H9 (cell line): ENCODE measurements at places on chromosomes 4 and X.
A peak's percentile ranks its signal among the peaks of the same experiment; 100 is the strongest.

- peak; percentile 23 for DNase-seq
Observed at GRCh38 chr4:33924239-33924638, 2320.1 kb downstream of the ARAP2 start.

DNA sequence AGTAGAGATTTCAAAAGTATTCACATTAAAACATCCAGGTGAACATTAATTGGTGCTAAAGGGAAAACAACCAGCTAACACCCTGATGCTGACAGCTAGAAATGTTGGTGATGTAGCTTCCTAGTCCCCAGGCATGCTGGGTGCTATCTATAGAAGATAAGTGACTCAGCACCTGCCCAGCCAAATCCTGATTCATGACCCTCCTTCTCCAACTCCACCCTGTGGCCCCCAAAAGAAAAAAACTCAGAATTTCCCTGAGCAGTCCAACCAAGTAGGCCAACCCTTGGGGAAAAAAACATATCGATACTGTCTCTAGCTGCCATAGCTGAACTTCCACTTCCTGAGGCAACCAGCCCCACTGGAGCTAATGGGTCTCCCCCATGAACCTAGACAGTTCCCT lies 197.6 kb upstream of the KLF3 start:
- no peak for DNase-seq

DNA sequence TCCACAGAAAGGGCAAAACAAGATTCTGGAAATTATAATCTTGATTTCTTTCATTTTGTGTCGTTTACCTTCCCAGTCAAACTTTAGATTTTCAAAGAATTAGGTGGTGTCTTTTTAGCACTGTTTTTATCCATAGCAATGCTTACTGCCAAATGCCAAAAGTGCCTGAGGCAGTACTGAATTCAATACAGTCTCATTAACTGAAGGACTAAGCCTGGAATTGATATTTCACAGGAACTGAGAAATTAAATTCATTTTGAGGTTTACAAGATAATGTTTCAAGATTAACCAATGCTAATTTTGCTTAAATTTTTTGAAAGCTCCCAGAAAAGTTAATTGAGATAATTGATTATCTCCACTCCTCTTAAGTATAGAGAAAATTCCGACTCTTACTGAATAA lies 68.8 kb upstream of the ARHGAP24 start:
- DNase-seq, result no peak

DNA sequence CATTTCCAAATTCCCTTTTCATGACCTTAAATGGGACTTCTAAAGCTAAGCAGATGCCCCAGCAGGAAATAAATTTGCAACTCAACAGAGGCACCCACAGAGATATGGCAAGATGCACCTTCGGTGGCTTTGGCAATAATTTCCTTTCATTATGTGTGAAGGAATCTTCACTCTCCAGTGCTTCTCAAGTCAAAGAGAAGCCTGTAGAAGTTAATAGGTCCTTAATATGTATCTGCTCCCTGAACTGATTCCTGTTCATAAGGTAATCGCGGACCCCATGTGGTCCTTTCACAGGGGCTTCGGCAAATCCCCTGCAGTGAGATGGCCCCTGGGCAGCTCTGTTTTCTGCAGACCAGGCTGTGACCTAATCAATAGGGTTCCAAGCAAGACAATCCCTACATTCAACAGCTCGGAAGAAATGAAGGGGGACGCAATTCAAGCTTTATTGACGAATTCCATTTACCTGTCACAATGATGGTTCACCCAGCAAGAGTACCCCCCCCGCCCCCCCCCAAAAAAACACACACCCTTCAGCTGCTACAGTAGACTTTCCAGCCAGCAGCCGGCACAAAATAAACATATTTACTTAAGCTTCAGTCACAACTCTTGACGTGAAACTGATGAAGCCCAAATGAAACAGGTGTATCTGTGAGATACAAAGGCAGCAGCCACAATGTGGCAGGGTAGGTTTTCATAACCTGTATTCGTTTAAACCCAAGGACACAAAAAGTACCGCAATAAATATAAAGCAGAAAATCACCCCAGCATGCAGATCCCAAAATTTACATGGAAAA lies 35.3 kb downstream of the FAT1 start:
- peak; percentile 84 for DNase-seq

DNA sequence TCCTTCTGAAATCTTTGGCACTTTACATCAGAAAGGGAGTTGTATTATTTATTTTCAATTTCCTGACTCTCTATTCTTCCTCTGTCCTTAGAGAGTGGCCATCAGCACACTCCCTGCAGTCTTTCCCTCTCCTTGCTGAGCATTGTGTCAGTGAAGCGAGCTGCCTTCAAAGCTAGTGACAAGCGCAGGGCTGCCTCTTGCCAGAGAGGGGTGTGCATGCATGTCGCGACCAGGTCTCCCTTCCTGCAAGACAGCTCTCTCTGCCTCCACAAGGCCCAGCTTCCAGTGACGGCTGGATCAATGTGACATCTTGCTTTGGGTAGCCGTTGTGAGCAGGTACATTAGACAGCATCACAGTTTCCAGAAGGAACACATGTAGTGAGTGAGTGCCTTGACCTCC lies 810.9 kb upstream of the TENM3 start:
- peak; percentile 58 for DNase-seq

DNA sequence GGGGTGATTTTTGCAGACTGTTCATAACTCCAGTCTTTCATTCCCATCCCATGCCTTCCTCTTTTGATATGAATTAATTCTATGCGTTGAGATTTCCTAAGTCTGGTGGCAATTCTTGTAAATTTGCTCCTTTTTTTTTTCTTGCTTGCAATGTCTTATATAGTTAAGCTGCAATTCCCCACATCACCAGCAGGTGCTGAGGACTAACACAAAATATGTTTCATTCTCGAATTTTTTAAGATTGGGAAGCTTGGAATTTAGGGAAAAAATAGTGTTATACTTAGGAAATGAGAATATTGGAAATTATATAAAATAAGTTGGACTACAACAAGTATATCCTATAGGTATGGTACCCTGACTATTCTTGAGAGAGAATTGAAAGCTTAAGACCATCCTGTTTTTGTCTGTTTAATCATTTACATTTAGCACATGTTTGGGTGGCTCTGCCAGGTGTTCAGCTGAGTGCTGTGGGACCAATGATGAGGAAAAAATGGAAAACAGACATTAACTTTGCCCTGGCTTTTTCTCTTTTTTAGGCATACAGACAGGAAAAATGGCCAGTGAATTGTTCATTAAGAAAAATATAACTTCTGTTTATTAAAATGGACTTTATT lies 30.2 kb downstream of the AFF2 start:
- DNase-seq, result no peak

DNA sequence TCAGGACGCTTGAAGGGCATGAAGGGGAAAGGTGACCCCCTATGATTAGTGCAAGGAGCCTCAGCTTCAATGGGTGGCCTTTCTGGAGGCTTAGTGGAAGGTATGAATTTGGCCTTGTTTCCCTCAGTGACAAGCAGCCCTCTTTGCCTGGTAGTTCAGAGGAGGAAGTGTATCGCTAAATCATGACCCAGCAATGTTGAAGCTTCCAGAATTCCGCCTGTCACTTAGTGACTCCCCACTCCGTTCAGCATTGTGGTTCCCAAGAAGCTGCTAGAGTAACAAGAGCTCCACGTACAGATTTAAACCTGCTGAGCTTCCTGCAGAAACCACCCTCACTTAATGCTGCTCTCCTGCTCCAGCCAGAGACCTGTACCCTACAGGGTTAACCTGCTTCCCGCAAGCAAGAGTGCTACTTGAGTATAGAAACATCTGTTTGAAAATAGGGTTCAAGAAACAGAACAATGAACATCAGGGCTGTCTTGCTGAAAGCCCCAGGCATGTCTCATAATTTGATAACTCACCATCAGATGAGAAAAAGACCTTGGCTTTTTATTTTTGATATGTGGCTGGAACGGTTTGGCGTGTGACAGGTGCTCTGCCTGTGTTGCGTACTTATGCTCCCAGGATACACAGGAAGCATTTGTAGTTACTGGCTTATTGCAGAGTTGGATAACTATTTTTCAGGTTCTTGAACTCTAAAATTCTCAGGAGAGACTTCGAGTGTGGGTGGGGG lies 105.2 kb downstream of the UCHL1 start:
- peak; percentile 34 for DNase-seq

DNA sequence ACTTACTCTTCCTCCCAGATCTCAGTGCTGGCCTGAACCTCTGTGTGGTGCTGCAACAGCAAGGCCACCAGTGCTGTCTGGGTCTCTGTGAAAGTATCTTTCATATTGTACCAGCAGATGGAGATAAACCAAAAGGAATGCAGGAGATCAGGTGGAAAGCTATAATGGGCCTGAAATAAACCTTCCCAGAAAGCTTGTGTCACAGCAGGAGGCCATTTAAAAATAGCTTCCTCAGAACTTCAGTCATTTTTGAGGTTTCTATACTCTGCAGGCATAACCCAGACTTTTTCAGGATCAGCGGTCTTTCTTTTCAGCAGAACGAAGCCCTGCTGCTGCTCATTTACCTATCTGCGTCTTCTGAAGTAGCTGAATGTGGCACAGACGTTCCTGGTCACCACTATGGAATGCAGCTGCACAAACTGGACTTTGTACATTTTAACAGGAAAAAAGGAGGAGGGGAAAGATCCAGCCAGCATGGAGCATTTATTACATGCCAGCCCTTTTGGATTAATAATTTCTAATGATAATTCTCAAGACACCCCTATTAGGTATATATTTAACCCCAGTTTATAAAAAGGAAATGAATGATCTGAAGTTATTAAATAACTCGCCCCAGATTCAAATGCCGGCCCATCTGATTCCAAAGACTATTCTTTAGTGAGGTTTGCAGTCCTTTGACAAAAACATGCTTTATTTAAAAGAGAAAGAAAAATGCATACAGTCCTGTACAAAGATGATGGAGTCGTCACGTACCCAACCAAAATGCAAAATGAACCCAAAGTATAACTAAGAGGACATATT lies 119.7 kb downstream of the NFKB1 start:
- no peak for DNase-seq

DNA sequence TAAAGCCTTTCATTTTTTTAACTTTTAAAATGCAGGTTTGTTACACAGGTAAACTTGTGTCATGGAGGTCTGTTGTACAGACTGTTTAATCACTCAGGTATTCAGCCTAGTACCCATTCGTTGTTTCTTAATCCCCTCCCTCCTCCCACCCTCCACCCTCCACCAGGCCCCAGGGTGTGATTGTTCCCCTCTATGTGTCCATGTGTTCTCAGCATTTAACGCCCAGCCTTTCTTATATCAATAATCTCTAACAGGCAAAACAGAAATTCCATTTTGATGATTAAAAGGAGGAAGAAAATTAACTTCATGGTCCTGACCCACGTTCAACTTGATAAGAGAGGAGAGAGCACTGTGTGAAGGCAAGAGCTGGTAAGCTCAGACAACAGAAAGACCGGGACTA lies 75.1 kb downstream of the TSPAN5 start:
- no peak for DNase-seq

DNA sequence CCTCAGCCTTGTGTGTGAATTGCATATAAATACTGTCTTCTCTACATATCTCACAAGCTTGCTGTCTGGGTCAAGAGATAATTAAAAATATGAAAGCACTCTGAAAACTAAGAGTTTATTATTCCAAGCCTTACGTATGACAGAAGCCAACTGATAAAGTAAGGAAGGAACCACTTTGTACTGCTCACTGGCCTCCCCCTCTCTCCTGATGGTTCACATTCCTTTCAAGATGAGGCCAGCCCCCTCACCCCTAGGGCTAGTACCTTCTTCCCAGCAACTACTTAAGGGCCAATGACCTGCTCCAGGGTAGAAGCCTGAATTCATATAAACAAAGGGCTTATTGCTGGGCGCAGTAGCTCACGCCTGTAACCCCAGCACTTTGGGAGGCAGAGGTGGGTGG lies 5.4 kb upstream of the SOWAHD start:
- peak; percentile 42 for DNase-seq

DNA sequence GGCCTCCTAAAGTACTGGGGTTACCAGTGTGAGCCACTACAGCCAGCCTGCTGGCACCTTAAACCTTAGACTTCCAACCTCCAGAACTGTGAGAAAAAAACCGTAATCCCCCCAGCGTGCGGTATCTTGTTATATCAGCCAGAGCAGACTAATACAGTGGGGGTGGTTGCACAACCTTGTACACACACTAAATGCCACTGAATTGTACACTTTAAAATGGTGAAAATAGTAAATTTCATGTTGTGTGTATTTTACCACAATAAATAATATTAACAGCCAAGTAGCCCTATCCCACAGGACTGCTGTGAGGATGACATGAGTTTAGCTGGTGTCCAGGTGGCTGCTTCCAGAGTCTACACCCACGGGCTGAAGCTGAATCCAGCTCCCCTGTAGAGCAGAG lies 38.8 kb downstream of the ZBTB49 start:
- DNase-seq, result no peak

GRCh38 chr4:53802500-53802899 lies 211.2 kb upstream of the LNX1 start:
- DNase-seq, result no peak

GRCh38 chr4:137651128-137651527 lies 118.8 kb upstream of the PCDH18 start:
- DNase-seq, result no peak

- DNase-seq, result no peak
Observed at GRCh38 chr4:576991-577498, 950 bp upstream of the TMEM271 start.

DNA sequence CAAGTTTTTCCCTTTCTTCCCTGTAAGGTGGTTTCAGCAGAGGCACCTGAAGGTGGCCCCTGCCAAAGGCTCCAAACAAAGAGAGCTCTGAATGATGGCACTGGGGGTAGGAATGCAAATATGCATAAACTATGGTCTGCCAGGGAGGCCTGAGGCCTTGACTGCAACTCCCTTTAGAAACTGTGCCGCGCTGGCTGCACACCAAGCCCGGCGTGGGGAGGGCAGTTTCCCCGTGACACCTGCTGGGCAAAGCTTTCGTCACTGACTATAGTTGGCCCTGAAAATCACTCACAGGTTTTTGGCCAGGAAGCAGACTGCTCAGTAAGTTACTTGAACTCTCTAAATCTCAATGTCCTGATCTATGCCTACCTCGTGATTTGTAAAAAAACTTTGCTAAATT lies 97.8 kb upstream of the ATOH1 start:
- no peak for DNase-seq

DNA sequence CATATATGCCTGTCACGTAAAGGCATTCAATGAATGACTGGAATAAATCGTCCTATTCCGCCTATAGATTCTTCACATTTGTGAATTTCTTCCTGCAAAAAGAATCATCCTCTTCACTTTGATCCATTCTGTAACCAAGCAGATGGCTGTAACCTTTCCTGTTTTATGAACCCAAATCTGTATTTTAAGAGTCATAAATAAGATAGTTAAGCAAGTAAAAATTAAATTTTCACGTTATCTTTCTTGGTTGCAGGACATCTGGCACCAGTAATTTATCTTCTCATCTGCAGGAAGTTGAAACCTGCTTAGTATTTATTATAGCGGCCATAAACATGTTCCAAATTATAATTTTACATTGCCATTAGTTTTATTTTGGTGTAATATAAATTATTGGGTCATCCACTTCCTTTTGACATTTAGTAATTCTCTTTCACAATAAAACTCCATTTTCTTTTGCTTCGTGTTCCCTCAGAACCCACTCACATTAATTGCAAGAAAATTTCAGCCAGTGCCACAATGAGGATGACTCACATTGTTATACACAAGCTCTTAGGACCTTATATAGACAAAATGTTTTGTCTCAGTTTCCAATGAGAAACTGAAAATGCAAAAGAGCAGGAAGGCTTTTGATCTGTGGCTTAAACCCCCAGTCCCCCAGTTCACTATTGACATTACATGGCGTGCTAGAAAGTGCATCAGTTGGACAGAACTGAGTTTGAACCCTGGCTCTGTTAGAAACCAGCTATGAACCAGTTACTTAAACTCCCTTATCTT lies 51.1 kb downstream of the TMEM156 start:
- DNase-seq, result no peak

- no peak for DNase-seq
Observed at GRCh38 chrX:21487832-21488231, 113.6 kb downstream of the CNKSR2 start.
